HS-27A (cell line): ENCODE measurements at places on chromosomes 1 and 21.

GRCh38 chr1:156115514-156116374 is 1.2 kb downstream of the LMNA start:
- DNase-seq = peak; percentile 67

DNA sequence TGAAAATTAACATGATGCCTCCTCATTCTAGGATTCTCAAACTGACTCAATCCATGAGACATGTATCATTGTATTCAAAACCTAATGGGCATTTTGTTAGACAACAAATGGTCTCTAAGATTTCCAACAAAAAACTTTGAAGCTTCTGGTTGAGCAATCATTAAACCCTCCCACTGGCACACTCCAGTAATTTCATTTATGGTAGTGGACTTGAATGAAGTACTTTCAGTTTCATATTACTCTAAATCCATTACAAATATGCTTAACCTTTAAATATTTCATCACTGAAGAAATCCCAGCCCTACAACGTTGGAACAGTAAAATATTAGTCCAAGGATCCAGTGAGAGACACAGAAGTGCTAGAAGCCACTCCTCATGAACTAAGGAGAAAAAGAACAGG is 43.5 kb downstream of the GBP6 start:
- no peak for DNase-seq

- DNase-seq = no peak
Measured at GRCh38 chr1:23217421-23218115, at the start of gene HTR1D. Gene HTR1D, minus strand, starts transcription at chr1:23217502. Its CDS starts 23,283 bp downstream, at chr1:23194219.

GRCh38 chr1:200183637-200184036 is 156.1 kb downstream of the NR5A2 start:
- DNase-seq = no peak

DNA sequence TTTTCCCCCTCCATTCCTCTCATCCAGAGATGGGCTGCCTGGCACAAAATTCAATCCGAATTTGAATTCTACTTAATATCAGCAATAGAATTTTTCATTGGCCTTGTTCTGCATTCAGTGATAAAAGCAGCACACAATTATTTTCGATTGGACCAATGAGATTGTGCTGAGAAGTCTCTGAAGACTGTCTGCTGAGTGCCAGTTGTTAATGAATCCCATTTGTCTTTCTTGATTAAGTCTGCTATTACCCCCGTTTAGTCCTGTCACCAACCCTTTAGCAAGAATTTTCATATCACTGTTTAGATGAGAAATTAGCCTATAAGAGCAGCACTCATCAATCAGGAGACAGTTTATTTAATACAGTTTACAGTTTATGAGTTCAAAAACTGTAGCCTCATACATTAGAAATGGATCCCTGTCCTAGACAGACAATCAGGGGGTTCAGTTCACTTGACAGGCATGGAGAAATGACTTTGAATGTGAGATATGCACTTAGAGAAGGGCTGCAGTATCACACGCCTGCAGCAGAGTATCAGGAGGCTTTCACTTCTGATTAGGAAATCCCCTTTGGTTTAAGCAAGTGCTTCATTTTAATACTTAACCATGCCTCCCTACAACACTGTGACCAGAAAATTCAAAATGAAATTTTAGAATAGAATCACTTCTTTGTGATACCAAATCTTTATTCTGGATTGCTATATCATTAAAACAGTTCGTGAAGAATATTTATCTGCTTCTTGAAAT is 304.7 kb upstream of the PTBP2 start:
- DNase-seq = no peak

- no peak for DNase-seq
Measured at GRCh38 chr1:64581843-64582185, 111.9 kb downstream of the CACHD1 start.

- no peak for DNase-seq
Measured at GRCh38 chr1:29706936-29707335, 470.6 kb downstream of the PTPRU start.

GRCh38 chr1:116203920-116204319 is 92.7 kb downstream of the MAB21L3 start:
- DNase-seq = no peak

DNA sequence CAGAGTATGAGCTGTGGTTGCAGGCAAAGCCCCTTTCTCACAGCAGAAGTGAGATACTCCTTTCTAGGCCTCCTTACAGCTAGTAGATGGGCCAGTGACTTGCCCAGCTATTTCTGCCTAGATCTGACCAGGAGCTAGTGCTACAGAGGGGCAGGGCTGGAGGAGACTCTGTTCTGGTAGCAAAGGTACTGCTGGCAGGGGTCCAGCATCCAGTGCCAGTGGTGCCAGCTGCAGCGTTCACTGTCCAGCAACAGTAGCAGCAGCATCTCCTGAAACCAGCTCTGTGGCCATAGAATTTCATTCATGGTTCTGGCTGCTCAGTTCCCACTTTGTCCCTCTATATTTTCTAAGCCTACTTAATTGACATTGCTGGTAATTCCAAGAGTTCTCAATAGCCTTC is 62.5 kb upstream of the CNN3 start:
- no peak for DNase-seq

- DNase-seq = no peak
Measured at GRCh38 chr1:222404710-222405109, 143.2 kb downstream of the HHIPL2 start.
